ENCODE measurements at places on chromosomes 2 and 18.

DNA sequence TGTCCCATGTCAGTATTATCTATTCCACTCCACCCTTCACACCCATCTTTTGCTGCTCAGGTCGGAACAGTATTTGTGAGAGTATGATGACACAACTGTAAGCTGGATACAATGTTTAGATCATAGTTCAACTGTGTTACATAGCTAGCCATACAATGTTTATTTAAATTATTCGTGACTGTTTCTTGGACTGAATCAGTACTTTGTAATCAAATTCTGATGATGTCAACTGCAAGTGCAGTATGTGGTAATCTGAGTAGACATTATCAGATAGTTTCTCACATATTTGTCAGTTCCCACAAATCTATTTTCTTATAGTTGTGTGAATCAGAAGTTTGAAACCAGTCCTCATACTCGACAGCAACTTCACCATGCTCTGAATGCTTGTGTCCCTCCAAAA, 177.6 kb downstream of the ZNF407 start:
- DNase-seq: no peak

DNA sequence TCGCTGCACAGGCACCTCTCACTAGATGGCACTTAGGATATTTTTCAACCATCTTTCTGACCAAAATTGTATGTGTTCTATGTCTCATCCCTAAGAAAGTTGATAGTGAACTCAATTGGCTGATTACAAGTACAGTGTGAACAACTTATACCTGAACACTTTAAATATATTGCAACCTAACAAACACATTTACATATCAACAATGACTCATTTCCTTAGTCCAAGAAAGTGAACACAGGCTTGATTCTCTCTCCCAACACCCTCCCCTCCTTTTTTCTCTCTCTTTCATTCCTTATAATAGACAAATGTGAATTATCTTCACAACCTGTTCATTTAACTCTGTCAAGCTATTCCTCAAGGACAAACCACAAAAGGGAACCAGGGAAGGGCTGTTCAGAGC, 192.0 kb downstream of the SLC8A1 start:
- no peak for DNase-seq

- DNase-seq: no peak
These were observed 137.0 kb upstream of the HDAC4 start for GRCh38 chr2:239537633-239538356.

GRCh38 chr2:205461169-205461568, 221.1 kb upstream of the NRP2 start:
- DNase-seq: no peak

- no peak for DNase-seq
These were observed 21.1 kb upstream of the KCNG2 start for GRCh38 chr18:79776674-79777073.

GRCh38 chr2:171342067-171342413, 91.8 kb downstream of the METTL8 start:
- DNase-seq: no peak

GRCh38 chr2:31107591-31108300, 30.5 kb downstream of the GALNT14 start:
- DNase-seq: no peak

DNA sequence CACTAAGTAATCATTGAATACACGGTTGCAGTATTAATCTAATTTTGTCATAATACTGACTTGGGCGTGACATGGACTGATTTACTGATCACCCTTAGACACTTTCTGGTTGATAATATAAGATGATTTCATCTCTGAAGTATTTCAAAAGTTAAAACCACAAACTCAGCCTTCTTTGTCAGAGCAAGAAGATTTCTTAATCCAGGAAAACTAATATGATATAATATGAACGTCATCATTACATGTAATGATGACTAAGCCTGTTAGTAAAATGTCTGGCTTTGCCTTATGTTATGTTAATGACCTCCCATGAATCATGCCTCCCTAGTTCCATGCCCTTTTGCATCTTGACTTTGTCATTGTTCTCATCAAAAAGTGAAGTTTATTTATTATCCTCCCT, 1325.0 kb upstream of the CDH2 start:
- no peak for DNase-seq

DNA sequence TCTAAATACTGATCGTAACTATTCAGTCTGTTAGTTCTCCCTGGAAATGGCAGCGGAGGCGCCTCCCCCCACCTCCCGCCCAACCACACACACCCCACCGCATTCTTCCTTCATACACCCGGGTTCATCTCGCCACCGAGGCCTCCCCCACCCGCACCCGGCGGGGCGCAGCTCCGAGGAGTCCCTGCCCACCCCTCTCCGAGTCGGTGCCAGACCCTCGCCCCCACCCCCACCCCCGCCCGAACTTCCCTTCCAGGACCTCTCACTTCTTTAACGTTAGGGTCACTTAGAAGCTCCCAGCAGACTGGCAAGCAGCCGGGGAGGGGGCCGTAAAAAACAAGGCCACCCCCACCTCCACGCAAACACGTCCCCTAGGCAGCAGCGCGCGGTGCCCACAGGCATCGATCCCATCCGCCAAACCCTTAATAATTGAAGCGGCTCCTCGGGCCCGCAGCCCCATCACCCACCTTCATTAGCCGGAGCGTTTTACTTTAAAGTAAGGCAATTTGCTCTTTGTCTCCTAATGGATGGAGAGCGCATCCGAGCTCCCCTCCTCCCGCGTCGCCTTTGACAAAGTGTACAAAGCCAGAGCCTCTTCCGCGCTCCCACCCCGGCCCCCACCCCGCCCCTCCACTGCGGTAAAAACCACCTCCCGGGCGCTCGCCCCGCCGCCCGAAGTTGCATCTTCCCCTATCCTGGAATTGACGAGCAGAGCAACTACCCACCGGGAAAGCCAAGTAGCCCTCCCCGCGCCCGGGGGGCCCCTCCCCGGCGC, 624 bp downstream of the ZNF516 start:
- peak; percentile 44 for DNase-seq

DNA sequence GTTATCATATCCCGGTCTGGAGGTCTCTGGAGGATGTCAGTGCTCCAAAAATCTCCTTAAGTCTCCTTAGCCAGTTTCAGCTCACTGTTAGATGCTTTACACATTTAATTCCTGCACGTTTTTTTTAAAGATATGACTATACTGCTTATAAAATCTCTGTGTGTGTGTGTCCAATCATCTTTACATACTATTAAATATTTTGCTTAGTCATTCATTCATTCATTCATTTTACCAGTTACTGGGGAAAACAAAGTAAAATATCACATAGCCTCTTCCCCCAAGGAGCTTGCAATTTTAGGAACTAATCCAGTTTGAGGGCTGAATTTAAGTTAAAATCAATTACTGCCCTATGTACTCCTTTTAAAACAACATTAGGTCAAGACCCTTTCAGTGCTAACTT, 293.2 kb upstream of the LYPD1 start:
- no peak for DNase-seq

GRCh38 chr2:29423061-29423666, 307.9 kb downstream of the CLIP4 start:
- DNase-seq: no peak

DNA sequence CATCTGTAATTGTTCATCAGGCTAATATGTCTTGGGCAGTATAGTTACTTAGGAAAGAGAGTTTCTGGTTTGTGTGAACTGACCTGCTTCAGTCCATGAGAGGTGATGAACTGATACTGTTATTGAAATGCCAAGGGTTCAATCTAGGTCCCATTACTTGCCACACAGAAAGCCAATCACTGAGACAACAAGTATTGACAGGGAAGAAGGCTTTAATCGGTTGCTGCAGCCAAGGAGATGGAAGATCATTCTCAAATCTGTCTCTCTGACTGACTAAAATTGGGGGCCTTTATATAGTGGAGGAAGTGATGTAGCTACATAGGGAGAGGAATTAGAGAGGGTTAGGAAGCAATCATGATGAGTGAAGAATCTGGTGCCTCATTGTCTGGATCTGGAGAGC, 19.9 kb upstream of the FAM98A start:
- DNase-seq: no peak

GRCh38 chr2:165529130-165529529, 59.6 kb downstream of the CSRNP3 start:
- no peak for DNase-seq

DNA sequence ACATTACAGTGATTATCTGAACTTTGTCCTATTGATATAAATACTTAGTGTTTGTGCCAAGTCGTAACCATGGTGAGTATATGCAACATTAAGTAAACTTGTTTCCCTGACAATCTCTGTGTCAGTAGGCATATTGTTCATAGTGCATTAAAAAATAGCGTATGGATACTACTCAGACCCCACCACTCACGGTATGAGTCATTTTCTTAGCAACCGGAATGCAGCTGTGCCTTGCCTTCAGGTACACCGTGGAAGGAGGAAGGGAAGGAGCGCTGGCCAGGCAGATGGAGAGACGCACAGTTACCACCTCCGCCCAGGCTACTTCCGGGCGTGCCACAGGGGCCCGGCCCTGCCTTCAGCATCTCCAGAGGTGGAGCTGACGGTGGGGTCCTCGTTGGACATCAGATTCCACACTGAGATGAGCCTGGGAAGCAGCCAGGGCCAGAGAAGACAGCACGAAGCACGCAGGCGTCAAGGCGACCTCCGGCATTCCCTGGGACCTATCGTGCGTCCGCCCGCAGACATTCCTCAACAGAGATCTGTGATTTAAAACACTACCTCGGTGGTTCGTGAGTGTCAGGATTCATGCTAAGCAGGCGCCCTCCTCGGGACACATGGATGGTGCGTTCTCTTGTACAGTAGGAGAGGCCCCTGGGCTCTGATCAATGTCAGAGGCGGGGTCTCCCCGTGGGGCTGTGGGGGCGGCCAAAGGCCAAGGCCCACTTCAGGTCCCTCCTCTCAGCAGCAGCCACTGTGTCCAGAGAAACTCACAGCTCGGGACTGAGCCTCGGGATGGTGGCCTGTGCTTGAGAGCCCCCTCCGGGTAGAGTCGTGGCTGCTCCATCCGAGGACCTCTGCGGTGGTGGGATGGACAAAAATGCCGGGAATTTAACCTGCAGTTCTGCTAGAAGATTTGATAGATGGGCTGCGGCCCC, 82.2 kb upstream of the HDAC4 start:
- DNase-seq: no peak

DNA sequence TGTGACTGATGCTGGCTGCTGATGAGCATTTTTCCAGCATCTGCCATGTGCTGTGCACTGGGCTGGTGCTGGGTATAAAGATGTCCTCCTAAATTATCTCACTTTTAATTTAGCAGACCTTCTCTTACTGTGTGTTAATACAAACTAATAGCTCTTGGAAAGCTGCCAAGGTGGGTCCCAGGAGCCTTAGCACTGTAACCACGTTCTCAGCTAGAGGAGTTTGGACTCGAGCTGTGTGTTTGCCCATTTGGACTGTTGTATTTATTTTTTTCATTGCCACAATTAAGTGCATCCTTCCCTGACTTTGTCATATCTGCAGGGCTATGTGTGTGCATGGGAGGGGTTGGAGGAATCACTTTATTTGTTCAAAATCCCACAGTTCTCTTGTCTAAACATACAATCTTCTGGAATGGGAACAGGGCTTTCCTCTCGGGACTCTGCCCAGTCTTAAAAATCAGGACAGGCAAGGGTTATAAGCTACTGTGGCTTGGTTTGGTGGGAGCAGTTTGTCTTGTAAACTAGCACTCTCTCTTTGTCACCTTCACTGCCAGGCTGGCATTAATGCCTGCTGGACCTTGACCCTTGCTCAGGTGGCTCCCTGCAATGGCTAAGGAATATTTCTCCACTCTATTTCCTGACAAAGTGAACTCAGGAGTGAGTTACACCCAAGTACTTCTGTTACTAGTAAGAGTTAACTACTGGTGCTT, 129.7 kb upstream of the MGAT5 start:
- peak; percentile 75 for DNase-seq

DNA sequence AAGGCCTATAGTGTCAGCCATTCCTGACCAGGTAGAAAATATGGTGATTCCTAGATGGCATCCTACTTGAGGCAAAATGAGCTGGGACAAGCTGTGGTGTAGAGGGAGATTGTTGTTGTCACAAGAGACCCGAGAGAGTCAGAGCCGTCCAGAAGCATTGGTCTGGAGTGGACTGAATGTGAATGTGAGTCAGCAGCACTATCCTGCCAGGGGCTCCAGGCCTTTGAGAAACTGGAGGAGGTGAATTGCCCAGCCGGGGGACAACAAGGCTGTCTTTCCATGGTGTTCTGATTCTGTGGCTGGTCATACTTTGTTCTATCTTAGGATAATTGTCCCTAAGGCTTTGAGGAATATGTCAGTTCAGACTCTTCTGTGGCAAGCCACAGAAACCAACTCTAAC, 29.4 kb upstream of the EIF2AK3 start:
- no peak for DNase-seq

DNA sequence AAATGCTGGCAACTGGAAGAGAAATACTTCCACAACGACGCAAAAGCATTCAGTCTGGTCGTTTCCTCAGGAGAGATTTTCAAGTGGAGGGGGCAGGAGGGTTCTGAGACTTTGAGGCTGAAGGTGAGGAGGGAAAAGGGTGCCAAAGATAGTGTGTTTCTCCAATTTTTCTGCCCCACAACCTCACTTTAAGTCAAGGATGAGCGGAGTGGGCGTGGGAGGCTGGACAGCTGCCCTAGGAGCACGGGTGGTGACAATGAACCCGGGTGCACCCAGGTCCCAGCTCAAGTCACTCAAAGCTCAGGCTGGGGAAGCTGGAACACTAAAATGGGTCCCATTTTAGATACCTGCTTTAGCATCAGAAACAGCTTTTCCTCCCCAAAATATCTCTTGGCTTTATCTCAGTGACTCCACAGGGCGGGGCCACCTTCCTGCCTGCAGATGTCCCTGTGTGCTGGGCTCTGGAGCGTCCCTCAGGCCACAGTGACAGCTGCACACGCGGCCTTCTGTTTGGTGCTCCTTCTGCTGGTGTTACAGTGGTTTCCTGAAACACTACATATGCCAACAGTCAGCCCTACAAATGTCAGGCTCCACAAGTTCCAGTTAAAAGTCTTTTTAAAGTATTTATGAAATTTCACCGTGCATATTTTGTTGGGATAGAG, 1.4 kb upstream of the MBP start:
- peak; percentile 22 for DNase-seq

DNA sequence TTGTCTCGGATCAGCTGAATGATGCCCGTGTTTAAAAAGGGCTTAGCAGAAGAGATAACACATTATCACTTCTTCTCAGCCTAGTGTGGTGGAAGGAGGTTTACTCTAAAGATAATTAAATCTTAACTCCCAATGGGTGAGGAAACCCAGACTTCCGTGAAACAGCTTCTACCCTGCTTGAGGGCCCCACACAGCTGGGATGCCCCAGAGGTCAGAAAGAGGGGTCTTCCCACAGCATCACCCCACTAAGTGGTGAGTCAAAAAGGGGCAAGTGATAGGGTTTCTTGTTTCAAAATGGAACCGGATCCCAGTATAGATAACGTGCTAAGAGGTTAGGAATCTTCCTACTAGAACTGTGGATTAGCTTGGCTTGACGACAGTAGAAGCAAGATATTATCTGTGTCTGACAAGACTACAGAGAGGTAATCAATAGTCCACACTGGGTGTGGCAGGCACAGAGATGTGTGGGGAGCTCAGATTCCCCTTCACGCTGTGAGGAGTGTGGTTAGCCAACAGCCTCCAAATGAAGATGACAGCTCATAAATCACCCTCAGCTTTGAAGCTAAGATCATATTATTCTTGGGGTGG, 129.6 kb upstream of the COPS8 start:
- no peak for DNase-seq

GRCh38 chr2:95012881-95013550, 12.5 kb upstream of the MAL start:
- DNase-seq: no peak
